Stimulated activated CD4-positive, alpha-beta T cell treated with anti-CD3 and anti-CD28 coated beads, Interleukin-15, amount 100 ng/mL, for 24 hours (primary cell): ENCODE measurements at places on chromosomes 2 and 18.

DNA sequence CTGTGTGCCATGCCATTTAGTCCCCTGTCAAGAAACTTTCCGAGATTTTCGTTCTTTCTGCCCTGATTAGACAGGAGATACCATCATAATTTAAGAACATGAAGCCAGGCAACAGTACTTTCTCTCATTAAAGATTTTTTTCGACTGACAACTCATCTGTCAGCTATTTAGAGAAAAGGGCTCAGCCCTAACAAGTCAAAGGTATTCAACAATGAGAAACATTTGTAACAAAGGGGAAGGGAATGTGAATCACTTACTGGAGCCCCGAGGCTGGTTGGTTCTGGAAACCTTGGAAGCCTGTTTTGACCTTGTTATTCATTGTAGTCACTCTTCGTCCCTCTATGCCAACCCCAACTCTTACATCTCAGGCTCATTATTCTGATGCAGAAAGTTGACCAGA lies 199.4 kb downstream of the SPP2 start:
- no peak for DNase-seq

DNA sequence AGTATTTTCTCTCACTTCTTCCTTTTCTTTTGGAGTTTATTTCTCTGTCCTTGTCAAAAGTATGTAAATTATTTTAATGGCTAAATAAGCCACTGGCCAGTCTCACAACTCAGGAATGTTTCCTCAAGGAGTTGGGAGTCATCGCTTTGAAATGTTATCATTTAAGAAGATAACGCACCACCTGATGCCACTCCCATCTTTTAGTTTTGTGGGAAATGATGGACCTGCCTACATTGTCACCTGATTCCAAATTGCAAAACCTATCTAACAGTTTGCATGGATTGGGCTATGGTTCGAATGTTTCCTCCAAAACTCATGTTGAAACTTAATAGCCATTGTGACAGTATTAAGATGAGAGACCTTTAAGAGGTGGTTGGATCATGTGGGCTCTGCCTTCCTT lies 32.4 kb upstream of the PPM1B start:
- DNase-seq: no peak

- DNase-seq: no peak
Measured at GRCh38 chr18:74515620-74516231, 18.6 kb upstream of the CNDP1 start.

DNA sequence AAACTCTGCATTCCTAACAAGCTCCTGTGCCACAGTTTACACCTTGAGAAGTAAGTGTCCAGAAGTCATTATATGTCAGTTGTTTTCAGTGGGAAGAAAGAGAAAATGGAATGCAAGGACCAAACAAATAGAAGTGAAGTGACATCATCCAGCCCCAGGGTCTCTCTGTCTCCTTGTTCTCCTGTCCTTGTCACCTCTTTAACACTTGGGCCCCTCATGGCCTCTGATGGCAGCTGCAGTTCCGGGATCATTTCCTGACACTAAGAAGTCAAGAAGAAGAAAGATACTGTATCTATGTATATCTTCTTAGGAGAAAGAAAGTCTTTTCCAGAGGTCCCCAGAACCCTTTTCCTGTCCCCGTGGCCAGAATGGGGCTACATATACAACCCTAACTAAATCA lies 2.8 kb upstream of the CFAP221 start:
- DNase-seq: no peak

- no peak for DNase-seq
Measured at GRCh38 chr2:174174741-174175140, 73.6 kb downstream of the OLA1 start.

GRCh38 chr18:38545071-38545470 lies 979.5 kb upstream of the CELF4 start:
- DNase-seq: no peak

GRCh38 chr18:24488824-24489493 lies 28.5 kb downstream of the HRH4 start:
- DNase-seq: no peak

DNA sequence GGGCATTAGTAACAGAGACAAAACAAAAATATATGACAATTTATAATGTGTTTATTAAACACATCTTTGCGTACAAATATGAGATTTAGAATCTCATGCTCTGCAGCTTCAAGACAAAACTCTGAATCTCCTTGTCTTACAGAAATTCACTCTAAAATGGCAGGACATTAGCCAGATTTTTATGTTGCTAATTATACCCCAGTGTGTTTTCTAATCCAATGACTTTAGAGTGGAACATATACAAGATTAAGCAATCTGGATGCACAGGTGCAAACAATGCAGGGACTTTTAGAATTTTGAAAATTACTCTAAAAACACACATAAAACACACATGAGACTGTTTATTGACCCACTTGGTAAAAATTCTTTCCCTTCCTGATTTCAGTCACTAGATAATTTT lies 85.9 kb downstream of the CALCRL start:
- no peak for DNase-seq

- no peak for DNase-seq
Measured at GRCh38 chr2:72263043-72263775, 115.5 kb upstream of the CYP26B1 start.

GRCh38 chr2:137005210-137005609 lies 239.9 kb downstream of the THSD7B start:
- DNase-seq: no peak

GRCh38 chr18:33901894-33902512 lies 322.7 kb downstream of the NOL4 start:
- no peak for DNase-seq

DNA sequence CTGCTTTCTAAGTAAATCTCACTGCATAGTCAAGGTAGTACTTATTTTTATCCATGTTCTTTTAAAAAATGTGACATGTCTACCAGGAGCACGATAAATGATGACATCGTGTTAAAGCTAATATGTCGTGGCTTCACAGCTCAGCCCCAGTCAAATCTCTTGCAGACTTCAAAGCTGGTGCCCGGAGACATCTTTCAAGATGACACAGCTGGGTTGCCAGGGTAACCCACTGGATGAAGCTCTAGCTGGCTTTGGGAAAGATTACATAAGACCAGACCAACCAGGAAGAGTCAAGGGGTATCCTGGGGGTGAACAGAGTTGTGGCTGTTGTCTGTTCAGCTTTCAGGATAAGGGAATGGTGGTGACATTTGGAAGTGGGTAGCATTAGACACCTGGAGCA lies 67.8 kb downstream of the VSNL1 start:
- DNase-seq: no peak

DNA sequence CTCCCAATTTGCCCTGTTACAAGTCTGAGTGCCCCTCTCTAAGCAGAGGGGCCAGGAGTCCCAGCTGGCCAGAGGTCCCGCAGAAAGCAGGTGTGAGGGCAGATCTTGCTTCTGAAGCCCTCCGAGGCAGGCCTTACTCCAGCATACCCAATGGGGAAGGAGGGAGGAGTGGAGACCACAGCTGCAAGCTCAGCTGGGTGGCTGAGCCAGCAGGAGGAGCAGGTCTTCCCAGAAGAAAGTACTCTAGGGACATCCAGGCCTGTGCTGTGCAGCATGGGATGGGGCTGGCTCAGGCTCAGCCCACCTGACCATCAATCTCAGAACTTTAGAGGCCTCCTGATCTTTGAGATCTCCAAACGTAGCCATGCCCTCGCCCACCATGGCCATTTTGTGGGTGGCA lies 31.3 kb downstream of the PLB1 start:
- DNase-seq: no peak

DNA sequence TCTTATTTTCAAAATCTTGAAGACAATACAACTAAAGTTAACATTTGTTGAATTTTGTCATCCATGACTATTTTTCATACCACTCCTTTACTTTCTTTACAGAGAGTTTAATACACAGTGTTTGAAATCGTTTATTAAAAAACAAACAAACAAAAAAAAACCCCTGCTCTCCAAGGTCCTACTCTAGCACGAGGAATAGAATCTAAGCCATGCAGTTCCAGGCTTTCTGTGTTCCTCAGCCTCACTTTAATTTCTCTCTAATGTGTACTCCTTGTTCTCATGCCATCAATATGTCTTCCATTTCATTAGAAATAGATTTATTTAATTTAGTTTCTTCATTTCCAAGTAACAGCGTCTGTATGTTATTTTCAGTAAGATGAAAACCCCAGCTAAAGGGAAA lies 381.2 kb upstream of the MC4R start:
- no peak for DNase-seq

- peak; percentile 5 for DNase-seq
Measured at GRCh38 chr18:25561918-25562317, 210.0 kb upstream of the ZNF521 start.

GRCh38 chr2:194182888-194183287 lies 1474.1 kb upstream of the SLC39A10 start:
- DNase-seq: no peak

DNA sequence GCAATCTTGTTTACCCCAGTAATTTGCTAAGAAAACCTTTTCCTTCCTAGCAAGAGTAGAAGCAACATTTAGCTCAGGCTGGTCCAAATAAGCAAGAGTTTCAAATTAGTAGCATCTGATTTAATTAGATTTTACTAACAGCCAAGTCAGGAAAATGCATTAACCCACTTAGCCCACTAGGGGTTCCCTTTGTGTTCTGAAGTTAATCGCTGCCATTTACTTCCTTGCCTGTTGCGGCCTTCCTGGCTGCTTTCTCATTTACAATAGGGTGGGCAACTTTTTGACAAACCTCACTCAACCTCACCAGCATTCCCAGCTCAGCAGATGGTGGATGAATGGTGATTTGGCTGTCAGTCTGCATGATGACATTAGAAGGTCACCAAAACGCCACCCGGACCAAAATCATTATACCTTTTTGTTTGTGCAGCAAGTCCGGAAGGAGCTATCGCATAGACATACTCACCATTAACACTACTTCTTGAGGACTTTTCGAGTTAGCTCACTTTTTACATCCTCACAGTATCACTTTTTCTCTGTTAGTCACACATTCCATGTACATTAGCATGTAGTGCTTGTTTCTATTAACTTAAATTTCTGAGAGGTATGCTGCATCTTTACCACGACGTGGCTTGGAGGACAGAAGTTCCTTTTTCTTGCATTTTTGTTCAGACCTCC lies 101.5 kb upstream of the SETBP1 start:
- DNase-seq: no peak

DNA sequence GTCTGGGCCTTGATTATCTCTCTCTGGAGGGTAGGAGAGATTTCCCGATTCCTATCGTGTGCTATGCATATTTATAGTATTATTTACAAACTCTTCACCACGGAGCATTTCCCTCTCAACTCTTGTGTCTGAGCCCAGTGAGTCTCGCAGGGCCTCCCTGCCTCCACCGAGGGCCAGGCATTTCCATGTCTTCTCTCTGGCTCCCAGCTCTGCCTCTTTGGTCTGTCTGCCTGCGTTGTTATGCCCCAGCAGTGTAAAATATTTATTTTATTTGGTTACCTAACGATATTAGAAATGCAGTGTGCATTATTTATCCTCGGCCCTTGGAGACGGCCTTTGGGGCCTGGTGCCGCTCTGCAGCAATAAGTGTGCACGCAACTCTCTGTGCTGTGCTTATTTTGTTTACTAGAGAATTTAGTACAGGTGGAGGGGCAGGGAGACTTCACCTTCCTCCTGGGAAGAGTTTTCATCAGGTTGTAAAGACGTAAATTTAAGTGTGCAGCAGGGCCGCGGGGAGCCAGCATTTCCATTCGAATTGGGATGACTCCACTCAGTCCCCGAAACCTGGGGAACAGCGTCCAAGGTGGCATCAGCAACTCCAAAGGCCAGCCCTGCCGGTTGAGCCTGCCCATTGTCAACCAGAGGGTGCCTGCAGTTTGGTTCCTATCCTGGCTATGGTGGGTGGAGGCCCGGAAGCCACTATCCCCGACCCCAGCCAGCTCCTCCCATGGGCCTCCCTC lies 100.2 kb downstream of the PTGR3 start:
- DNase-seq: no peak

DNA sequence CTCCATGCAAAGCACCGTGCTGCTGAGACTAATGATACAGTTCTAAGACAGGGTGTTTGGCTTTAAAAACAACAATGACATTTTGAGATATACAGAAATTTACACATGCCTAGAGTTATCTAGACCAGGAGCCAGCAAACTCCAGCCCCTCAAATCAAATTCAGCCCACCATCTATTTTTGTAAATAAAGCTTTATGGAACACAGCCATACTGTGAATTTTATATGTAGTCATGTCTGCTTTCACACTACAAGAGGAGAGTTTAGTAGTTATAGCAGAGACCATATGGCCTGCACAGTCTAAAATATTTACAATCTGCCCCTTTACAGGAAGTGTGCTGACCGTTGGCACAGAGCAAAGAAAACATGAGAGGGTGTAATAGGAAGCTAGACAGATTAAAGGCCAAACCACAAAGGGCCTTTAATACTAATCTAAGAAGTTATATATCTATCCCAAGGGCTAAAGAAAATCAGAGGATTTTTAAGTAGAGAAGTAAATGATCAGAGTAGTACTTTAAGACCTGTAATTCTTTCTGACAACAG lies 39.4 kb downstream of the NBAS start:
- DNase-seq: no peak

DNA sequence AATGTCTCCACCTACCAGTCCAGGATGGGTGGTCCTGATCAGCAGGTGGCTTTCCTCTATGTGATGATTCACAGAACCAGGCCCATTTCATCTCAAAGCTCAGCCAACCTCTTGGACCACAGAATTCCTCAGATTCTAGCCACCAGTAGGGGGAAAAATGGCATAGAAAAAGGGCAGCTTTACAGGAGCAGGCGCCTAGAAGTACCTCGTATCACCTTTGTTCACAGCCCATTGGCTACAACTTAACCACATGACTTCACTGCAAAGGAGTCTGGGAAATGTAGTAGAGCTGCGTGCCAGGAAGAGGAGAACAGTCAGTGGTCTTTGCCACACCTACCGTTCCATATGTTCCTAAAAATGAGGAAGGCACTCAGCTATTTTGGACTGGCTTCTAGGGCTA lies 62.8 kb upstream of the DTNA start:
- DNase-seq: no peak

DNA sequence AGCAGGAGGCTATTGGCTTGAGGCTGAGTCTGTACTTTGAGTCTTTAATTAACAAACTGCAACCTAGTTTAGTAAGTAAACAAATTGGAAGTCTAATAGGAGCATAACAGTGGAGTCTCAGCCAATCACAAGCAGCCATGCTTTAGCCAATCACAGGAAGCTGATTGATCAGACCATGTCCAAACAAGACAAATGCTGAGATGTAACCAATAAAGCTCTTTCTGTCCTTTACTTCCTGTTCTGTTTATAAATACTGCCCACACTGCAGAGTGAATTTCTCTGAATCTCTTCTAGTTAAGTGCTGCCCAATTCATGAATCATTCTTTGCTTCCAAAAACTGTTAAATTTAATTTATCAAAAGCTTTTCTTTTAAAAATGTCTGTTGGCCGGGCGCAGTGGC lies 146.6 kb upstream of the DLX2 start:
- no peak for DNase-seq
